Suppressor macrophage treated with lipopolysaccharide for 1 hour (primary cell): ENCODE measurements at places on chromosomes 12 and 14.
A peak's percentile ranks its signal among the peaks of the same experiment; 100 is the strongest.

DNA sequence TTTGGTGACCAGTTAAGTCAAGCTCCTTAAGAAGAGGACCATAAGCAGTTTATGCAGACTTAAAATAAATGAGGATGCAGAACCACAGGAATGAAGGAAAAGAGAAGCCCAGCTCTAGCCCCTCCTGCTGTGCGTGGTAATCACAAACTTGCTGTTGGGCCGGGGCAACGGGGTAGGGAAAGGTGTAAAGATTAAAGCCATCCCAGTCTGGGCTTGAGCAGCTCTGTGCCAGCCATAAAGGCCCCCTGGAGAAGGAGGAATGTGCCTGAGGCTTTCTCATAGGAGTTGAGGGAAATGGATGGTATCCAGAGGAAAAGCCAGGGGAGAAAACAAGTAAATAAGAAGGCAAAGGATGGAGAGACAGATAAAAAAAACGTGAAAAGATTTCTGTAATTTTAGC is 25.1 kb downstream of the TEP1 start:
- DNase-seq, result no peak

DNA sequence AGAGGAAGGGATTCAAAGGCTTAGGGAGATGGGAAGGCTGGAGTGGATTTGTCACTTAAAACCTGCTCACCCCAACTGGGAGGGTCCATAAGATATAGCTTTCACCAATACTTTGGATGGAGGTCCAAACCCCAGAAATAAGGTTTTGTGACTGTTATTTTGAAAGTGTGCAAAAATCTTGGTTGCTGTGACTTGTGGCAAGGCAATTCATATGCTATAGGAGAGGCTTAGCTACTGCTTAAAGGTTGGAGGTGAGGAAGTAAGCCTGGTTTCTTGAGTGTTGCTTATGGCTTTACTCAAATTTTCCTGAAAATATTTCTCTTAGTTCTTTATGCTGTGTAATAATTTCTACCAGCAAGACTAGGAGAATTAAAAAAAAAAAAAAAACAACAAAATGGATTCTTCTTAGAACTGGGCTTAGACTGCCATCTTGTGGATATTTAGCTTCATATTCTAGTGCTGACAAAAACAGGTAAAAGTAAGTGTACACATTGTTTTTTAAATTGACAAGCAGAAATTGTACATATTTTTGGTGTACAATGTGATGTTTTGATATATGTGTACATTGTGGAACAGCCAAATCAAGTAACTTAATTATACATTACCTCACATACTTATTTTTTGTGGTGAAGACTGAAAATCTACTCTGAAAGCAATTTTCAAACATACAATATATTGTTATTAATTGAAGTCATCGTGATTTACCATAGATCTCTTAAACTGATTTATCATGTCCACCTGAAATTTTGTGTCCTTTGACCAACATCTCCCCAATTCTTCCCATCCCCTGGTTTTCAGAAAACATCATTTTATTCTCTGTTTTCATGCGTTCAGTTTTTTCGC is 23.0 kb downstream of the PDE6H start:
- peak; percentile 87 for DNase-seq

DNA sequence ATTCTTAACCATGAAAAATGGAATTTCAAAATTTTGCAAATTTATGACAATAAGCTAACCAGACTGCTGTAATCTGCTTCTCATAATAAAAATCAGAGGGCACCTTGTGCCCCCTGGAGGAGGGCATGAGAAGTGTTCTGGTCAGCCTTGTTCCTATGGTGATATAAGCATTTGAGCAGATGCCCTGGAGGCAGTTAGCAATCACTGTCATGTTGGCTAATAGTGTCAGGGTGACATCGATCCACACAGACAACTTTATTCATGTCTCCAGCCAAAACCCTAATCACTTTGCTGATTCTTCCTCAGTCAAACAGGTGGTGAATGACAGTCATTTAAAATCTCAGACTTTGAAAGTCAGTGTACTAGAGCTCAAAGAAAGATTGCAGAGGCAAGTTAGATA is 943.0 kb downstream of the GALC start:
- DNase-seq, result no peak

- DNase-seq, result no peak
Measured at GRCh38 chr14:29465095-29465494, 462.6 kb downstream of the PRKD1 start.

DNA sequence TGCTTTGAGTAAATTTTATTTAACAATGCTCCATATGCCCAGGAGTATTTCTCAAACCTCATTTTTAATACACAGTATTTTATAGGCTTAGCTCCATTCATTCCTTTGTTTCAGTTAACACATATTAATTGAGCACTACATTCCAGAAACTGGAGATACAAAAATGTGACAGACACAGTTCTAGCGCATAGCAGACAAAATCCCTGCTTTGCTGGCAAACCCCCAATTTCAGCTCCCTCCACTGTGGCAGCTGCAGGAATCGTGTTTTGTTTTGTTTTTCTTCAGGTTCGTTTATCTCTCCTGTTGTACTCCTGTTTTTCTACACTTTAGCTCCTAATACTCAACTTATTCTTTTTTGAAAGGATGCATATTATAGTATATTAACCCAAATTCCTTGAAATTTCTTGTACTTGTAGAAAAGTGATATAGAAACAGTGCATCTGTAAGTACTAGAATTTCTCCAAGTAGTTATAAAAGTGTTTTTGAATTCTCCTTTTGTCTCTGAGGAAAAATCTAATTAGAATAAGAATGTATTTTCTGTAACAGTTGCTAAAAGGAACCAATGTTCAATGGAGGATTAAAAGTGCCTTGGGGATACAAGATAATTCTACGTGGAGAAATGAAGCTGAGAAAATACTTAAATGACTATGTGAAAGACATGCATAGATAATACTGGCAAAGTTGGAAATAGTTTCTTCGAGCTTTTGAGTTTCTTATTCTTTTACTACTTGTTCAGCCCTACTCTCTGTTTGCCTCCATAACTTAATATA is 6.4 kb upstream of the RAB21 start:
- no peak for DNase-seq

DNA sequence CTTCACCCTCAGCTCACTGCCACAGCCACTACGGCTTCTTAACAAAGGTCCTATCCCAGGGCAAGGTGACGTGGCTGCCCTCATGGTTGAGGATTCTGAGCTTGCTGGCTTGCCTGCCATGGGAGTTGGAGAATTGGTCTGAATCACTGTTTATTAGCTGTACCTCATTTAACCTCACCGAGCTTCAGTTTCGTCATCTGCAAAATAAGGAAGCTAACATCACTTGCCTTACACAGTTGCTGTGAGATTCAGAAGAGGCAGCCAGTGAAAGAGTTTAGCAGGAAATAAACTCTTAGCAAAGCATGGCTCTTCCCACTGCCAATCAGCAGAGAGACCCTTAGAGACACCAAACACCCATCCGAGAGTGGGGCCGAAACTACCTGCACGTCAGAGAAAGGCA is 90.1 kb upstream of the KCNA1 start:
- peak; percentile 80 for DNase-seq

DNA sequence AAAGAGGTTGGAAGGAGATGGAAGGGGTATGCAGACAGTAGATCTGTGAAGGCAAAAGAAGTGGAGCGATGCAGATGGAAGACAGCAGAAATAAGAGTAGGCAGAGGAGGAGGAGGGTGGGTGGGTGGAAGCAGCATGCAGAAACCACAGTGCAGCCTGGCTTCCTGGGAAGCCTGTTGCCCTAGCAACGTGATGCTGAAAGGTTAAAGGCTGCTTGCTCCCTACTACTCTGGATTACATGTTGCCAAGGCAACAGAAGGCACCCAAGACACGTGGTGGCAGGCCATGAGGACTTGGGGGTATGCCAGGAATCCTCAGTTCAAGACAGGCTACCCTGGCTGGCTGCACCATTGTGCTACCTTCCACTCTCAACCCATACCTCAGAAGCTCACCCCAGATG is 129.6 kb downstream of the GRIN2B start:
- DNase-seq, result no peak

DNA sequence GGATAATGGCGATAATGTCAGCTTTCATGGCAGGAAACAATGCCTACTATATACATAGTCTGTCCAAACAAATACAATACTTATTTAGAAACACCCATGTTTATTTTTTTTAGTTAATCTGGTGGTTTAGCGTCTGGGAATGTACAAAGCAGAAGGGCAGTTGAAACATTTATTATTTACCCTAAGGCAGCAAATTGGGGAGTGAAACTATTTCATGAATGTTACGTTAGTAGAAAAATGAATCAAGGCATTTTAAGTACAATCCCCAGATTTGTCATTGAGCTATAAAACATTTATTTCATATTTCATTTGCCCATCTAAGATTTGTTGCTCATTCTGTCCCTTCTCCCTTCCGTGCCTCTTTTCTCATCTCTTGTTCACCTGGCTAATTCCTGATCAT is 87.1 kb upstream of the ATF1 start:
- no peak for DNase-seq

DNA sequence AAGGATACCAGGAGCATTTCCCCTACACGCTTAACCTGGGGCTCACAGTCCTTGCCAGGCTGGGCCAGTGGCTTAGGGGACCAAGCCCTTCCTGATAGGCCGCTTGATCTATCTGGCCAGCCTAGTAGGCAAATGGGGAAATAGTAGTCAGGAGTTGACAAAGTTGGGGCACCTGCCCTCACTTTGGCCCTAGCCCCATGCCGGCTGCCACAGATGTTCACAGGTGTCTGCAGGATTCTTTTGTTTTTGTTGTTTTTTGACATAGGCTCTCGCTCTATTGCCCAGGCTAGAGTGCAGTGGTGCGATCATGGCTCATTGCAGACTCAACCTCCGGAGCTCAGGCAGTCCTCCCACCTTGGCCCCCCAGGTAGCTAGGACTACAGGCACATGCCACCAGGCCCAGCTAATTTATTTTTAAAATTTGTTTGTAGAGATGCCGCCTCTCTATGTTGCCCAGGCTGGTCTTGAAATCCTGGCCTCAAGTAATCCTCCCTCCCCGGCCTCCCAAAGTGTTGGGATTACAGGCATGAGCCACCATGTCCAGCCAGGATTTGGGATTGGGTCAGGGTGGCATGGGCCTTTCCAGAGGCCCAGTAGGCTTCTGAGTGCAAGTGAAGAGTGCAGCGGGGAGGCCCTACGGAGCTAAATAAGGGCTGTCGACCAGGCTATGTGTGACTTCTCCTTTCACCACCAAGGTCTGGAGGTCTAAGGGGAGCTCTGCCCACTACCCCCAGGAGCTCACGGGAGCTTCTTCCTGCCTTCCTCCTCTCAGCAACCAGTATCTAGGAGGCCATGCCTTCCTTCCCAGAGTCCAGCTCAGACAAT is 15.5 kb upstream of the HDAC7 start:
- no peak for DNase-seq

DNA sequence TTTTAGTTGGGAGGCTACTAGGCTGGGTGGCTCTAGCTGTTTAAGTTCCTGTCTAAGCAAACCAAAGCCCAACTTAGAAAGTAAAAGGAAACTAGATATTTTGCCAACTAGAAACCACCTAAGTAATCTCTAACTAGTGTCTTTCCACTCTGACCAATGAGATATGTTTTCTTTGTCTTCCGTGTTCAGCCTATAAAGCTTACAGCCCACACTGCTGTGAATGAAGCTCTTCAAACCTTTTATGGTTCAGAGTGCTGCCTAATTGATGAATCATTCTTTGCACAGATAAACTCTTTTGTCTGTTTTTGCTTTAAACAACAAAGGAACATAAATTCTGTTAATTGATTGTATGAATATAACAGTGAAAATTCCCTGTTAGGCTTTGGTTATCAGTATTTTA is 66.1 kb downstream of the FUT8 start:
- no peak for DNase-seq

- DNase-seq, result no peak
Measured at GRCh38 chr12:94990222-94990621, 13.3 kb downstream of the NDUFA12 start.

DNA sequence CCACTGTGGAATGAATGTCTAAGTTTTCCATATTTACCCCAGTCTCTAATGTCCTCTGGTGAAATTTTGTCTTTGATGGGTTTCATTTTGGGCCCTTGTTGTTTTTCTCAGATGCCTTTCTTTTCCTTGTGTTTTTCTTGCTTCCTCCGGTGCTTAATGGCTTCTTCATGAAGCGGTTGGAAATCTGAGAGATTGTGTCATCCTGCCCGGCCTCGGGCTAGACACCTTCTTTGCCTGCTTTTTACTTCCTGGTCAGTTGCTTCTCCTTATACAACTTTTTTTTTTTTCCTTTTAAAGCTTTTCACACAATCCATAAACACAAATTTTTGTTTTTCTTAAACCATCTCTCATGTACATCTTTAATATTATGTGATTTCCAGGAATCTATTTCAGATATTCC is 7.1 kb downstream of the ETV6 start:
- no peak for DNase-seq

DNA sequence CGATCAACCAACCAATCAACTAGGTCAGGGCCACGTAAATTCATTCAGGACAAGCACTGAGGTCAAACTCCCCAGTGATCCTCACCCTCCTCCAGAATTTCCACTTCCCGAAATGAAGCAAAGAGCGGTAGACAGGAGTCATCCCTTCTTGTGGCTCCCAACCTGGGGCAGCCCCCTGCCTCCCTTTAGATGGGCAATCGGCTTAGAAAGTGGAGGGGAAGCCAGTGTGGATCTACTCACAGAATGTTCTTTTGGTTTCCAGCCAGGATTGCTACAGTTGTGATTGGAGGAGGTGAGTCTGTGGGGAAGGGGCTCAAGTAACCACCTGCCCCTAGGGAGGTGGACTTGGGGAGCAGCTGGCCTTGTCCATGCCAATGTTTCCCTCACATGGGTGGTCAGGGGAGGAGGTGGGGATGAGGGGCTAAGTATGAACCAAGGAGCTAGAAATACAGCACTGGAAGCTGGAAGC is 4.1 kb downstream of the IFI27 start:
- no peak for DNase-seq

DNA sequence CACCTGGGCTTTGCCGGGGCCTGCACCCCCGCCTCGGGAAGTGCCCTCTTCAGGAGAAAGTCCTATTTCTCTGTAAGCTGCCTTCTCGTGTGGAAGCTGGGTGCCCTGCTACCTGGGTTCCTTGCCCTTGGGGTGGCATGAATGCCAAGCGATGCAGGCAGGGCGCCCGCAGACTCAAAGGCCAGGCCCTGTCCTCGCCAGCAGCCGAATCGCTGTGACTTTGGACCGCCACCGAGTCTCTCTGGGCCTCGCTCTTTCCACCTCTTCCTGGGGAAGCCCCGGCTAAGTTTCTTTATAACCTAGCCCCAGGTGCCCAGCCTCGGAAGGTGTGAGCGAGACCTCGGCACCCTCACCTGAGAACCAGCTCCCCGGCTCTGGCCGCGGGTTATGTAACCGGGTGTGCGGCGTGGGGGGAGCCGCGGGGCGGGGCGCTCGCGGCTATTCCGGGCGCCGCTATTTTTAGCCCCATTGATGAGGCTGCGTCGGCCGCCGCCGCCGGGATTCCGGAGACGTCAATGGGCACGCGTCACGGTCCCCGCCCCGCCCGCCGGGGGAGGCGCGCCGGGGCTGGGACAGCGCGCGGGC is 14.6 kb upstream of the NR4A1 start:
- DNase-seq, result peak; percentile 92

- no peak for DNase-seq
Measured at GRCh38 chr12:14396071-14396470, 30.6 kb downstream of the ATF7IP start.

GRCh38 chr12:122182887-122183587 is at the start of gene LRRC43:
LRRC43 (plus strand) TSS chr12:122183123; CDS start chr12:122183145, 22 bp downstream.
- peak; percentile 68 for DNase-seq
